Glutamatergic neuron (in vitro differentiated cells): ENCODE measurements at places on chromosomes 12 and 14. TPM values are rescaled to one million over a fixed set of nuclear protein-coding genes. Genes with fewer than 3 reads are reported as not detected.

The RFX4 gene
- not detected for total RNA-seq

GRCh38 chr12:46907791-46908190 is 82.0 kb upstream of the SLC38A4 start:
- H3K27ac ChIP-seq, result no peak overlapping the region
- H3K27me3 ChIP-seq, result peaks cover 1% of the 10 kb centered on the region
- H3K4me3 ChIP-seq, result no peak overlapping the region
- H3K36me3 ChIP-seq, result no peaks in the 10 kb centered on the region
- no peaks in the 10 kb centered on the region for H3K4me1 ChIP-seq

DNA sequence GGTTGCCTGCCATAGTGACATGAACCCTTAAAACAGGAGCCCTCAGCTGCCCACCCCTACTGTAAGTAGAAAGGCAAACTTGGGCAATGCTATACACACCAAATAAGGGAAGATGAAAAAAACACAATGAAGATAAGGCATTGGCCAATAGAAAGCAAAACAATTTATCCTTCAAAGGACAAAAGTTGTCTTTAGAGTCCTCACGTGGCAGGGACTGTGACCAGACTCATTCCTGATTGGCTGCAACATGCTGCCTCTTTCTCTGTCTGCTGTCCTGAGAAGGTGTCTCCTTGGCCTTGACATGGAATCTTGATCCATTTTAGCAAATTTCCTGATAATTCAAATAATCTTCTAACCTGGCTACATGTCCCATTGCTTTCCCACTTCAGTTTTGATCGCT is 131.9 kb downstream of the GPR135 start:
- H3K27me3 ChIP-seq, result peaks cover 2% of the 10 kb centered on the region
- DNase-seq, result no peak
- no peak overlapping the region for H3K27ac ChIP-seq
- H3K4me3 ChIP-seq, result no peak overlapping the region
- H3K4me1 ChIP-seq, result peaks cover 2% of the 10 kb centered on the region

DNA sequence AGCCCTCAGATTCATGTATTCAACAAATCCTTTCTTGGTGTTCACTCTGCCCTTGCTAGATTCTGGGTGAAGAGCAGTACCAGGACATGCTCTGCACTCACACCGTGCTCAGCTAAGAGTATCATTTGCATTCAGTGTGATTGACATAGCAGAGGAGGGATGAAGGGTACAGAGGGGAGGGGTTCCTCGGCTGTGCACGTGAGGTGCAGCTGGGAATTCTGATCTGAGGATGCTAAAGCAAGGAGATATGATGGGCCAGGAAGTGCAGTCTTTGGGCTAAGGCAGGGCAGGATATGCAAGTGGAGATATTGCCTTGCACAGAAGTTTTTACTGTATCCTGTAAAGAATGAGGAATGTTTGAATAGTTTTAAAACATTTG is 108.6 kb downstream of the FGD4 start:
- H3K27me3 ChIP-seq, result peaks cover 4% of the 10 kb centered on the region
- H3K36me3 ChIP-seq, result no peaks in the 10 kb centered on the region
- peak overlapping the region; percentile 70 for H3K4me3 ChIP-seq
- peak; percentile 38 for DNase-seq
- peaks cover 52% of the 10 kb centered on the region for H3K4me1 ChIP-seq

The KIF5A gene
- 314 TPM for total RNA-seq

- H3K27me3 ChIP-seq, result peaks cover 8% of the 10 kb centered on the region
- peaks cover 57% of the 10 kb centered on the region for H3K4me1 ChIP-seq
- peak; percentile 24 for DNase-seq
- peak overlapping the region; percentile 92 for H3K27ac ChIP-seq
- H3K36me3 ChIP-seq, result no peaks in the 10 kb centered on the region
- H3K4me3 ChIP-seq, result peak overlapping the region; percentile 70
These were observed 53.3 kb downstream of the IRAK3 start for GRCh38 chr12:66242311-66242710.

The TC2N gene
- total RNA-seq, result 2.5 TPM
